ENCODE measurements at places on chromosomes 6 and 20.

- no peak for DNase-seq
These were observed 52.5 kb downstream of the RPS12 start for GRCh38 chr6:132866762-132867449.

DNA sequence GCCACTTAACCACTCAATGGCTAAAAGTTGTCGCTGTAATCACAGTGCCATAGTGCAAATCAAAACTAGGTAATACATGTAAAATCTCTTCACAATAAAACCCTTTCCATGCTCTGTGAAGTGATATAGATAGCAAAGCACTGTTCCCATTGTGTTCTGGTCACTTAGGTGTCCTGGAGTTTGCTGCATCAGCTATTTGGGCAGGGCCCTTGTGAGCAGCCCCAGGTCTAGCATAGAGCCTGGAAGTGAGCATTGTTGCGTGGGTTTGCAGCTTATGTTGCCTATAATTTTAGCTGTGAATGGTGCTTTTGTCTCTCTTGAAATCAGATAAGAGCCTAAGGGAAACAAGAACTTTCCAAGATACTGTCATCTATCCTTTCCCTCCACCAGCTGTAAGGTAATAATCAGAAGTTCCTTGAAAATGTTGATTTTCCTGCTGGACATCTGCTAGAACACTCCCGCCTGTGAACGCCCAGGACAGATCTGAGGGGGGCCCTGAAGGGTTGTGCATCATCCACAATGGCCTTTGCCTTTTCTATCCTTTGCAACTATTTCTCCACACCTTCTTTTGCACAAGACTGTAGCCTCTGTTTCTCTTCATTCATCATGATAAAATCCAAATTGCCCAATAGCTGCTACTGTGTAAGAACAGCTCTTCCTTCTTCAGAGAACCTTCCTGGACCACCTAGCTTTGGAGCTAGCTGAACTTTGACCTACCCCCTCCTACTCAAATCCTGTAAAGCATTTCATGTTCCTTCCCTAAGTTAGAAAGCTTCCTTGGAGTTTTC lies 57.0 kb downstream of the TNFAIP3 start:
- peak; percentile 65 for DNase-seq

DNA sequence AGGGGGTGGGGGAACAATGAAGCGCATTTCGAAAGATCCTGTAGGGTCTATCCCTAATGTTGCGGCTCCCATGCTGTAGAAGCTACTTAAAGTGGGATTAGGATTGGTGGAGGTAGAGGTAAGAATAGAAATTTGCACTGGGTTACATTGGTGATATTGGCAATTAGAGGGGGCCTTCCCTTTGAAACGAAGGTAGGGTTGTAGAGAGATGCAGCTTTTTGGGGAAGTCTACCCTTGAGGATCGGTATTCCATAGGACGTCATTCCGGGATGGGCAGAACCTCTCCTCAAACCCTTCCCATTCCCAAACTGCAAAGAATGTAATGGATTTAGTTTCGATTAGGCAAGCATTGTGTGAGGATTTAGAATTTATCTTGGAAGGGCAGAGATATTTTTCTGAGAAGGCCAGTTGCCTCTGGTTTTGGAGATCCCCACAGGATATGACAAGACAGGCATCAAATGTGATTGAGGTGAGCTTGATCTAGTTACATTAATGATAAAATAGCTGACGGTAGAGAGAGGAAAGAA lies 5.4 kb upstream of the ZNFX1 start:
- no peak for DNase-seq

DNA sequence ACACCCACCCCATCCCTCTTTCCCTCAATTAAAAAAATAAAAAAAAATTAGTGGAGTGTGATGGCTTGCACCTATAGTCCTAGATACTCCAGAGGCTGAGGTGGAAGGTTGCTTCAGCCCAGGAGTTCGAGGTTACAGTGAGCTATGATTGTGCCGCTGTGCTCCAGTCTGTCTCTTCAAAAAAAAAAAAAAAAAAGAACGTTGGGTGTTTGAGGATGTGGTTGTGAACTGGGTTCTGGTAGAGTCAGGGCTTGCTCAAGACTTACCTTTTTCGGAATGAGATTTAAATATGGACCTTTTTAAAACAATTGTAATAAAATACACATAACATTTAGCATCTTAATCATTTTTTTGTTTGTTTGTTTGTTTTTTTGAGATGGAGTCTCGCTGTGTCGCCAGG lies 211.9 kb downstream of the OR2B2 start:
- DNase-seq = no peak

DNA sequence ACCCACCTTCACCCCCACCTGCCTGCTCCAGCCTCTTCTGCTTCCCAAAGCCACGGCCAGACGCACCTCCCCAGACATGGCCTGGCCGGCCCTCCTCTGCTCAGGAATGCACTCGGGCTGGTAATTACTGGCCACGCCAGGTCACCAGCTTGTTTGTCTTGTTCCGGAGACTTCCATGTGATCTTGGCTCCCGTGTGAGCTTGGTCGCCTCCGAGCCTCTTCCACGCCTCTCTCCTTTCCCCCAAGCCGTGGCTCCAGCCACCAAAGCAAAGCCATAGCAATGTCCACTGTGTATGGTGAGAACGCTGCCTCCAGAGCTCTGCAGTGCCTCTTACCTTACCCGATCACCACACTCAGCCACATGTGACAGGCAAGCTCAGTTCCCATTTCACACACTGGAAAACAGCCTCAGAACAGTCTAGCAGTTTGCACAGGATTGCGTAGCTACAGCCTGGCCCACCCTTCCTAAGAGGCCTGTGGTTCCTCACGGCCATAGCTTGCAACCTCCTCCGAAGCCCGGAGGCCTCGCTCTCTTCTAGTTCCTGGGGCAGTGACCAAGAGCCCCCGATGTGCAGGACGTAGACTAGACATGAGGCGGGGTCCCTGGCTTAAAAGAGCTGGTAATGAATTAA lies 48.1 kb upstream of the AFDN start:
- no peak for DNase-seq

DNA sequence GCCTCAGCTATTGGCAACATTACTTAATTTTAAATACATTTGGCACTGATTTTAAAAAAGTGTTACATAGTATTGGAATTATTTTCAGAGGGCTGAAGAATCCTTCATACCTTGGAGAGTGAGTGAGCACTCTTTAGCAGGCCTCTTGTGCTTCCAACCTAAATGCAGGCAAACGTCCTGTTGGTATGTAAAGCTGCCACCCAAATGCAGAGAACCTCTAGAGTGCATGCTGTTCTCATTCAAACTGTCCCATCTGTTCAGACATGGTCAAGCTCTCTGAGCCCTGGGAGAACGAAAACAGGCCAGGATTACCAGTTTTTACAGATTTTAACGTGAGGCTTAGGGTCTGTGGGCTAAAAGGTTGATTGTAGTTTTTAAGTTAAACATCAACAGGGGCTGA lies 378.0 kb upstream of the FLRT3 start:
- no peak for DNase-seq

GRCh38 chr6:112745765-112746164 lies 398.6 kb downstream of the RFPL4B start:
- DNase-seq = no peak

- no peak for DNase-seq
These were observed 95.7 kb downstream of the FILIP1 start for GRCh38 chr6:75397656-75398465.

- no peak for DNase-seq
These were observed 100.0 kb downstream of the CD24 start for GRCh38 chr6:106874481-106874880.

DNA sequence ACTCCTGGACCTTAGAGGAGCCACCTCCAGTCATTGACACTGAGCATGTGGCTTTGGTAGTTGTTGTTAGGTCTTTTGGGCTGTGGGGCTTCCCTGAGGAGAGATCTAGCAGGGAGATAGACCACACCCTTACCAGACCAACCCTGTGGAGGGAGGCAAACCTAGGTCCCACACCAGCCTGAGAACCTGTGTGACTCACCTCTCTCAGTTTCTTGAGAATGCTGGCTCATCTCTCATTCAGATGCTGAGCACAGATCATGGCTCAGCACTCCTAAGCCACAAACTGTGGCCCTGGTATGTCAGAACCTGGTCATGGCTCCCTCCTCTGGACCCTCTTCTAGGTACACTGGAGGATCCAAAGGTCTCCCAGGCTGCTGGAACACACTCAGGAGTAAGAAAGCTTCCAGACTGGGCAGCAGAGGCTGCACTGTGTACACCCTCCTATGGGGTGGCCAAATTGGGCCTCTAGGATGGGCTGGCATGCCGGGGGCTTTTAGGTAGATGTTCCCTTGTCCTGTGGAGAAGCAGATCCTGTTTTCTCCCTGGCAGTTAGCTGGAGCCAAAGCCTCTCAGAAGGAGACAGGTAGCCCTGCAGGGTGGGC lies 1294.5 kb downstream of the KHDRBS2 start:
- no peak for DNase-seq

- no peak for DNase-seq
These were observed 70.8 kb downstream of the BMP2 start for GRCh38 chr20:6838181-6838826.

DNA sequence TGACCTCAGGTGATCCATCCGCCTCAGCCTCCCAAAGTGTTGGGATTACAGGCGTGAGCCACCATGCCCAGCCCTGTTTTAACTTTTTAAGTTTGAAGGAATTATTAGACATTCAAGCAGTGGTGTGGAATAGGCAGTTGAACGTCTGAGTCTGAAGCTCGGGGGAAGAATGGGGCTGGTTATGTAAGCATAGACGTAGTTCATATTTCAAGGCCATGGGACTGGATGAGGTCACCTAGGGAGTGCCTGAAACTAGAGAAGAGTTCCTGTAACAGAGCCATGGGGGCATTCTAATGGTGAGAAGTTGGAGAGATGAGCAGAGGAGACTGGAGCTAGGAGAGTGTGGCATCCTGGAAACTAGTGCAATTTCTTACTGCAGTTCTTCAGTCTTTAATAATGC lies 6.4 kb downstream of the CDKAL1 start:
- DNase-seq = peak; percentile 90

- DNase-seq = no peak
These were observed 100.9 kb upstream of the TCF21 start for GRCh38 chr6:133787859-133788505.

DNA sequence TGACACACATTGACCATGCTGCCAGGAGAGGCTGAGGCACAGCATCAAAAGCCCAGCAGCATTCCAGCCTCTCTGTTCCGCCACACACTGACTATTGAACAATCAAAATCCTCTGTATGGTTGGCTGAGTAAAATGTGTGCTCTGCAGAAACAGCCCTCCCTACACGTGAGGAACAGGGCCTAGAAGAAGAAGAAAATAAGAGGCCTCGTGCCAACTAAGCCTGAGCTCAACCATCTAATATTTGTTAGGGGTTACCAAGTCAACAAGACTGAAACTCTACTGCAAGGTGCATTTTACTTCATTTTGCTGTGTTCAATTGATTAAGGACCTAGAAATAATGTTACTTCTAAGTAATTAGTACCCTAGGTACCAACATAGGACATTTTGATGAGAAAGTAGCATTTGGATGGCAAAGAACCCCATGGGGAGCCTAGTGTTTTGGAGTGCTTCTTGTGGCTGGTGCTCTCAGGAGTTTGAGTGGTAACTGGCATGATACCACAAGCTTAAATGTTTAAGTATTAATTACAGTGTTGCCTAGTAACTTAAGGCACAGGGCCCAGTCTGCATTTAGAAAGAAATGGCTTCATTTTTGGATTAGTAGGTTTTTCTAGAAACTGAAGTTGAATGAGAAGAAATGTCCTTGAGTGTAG lies 146.6 kb upstream of the PLN start:
- no peak for DNase-seq

GRCh38 chr6:150177259-150177951 lies 34.6 kb downstream of the PPP1R14C start:
- DNase-seq = no peak

DNA sequence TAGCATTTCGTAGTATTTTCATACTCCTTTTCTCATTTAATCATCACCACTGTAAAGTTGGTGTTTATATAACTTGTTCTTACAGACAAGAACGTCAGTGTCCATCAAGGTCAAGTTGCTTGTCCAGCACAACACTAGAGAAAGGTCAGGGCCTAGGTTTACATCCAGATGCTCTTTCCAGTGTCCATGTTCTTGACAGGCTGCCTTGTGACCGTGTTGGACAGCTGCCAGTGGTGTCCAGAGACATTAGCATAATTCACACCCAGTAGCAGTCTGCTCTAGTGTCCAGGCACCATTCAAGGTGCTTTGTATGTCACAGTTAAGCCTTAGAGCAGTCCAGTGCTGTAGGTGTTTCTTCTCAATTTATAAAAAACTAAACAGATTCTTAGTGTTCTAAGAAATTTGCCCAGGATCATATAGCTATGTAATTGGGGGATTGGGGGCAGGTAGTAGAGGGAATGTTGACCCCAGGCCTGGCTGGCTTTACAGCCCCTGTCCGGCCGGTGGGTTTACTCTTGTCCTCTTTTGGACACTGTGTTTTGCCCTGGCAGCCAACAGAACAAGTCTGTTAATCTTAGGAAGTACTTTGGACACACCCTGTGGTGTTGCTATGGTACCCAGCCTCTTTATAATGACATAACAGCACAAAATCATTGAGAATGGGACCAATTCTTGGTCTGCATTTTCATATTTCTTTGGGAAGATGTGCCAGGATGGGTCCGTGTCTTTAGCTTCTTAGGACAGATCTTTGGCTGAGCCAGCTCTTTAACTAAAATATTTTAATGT lies 8.0 kb downstream of the STK35 start:
- no peak for DNase-seq

GRCh38 chr6:938916-939315 lies 246.0 kb upstream of the EXOC2 start:
- no peak for DNase-seq

- DNase-seq = no peak
These were observed 37.3 kb downstream of the IPCEF1 start for GRCh38 chr6:154319231-154319858.

GRCh38 chr6:137764464-137764863 lies 102.6 kb upstream of the TNFAIP3 start:
- peak; percentile 50 for DNase-seq

GRCh38 chr20:11001764-11002540 lies 328.2 kb upstream of the JAG1 start:
- DNase-seq = no peak

GRCh38 chr20:25223765-25224720 lies 23.8 kb upstream of the PYGB start:
- DNase-seq = no peak

GRCh38 chr6:82602776-82603175 lies 239.2 kb downstream of the TPBG start:
- no peak for DNase-seq

- no peak for DNase-seq
These were observed 225.3 kb upstream of the FOXQ1 start for GRCh38 chr6:1086446-1087153.

DNA sequence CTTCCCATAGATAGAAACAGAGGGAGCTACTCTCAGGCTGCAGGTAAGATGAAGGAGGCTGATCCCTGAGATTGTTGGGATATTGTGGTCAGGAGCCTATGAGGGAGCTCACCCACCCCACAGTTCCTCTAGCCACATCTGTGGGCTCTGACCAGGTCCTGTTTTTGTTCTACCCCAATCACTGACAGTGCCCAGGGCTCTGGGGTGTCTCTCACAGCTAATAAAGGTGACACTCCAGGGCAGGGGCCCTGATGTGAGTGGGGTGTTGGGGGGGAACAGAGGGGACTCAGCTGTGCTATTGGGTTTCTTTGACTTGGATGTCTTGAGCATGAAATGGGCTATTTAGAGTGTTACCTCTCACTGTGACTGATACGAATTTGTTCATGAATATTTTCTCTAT lies 2.8 kb downstream of the HLA-F start:
- no peak for DNase-seq

- DNase-seq = peak; percentile 79
These were observed 36.9 kb upstream of the EPB41L1 start for GRCh38 chr20:36117638-36118037.

GRCh38 chr6:120875900-120876299 lies 458.4 kb downstream of the TBC1D32 start:
- DNase-seq = no peak

GRCh38 chr6:46964716-46965519 lies 43.2 kb upstream of the ADGRF5 start:
- DNase-seq = peak; percentile 16

Measured in inflammatory macrophage treated with lipopolysaccharide for 4 hours (primary cell).